ENCODE measurements at places on chromosomes 4 and X.
A peak's percentile ranks its signal among the peaks of the same experiment; 100 is the strongest.

GRCh38 chr4:177204126-177204525 lies 105.5 kb upstream of the NEIL3 start:
- no peak for DNase-seq

- no peak for DNase-seq
Measured at GRCh38 chr4:101981756-101982155, 191.2 kb downstream of the BANK1 start.

- DNase-seq, result no peak
Measured at GRCh38 chr4:13309751-13310150, 174.4 kb downstream of the RAB28 start.

DNA sequence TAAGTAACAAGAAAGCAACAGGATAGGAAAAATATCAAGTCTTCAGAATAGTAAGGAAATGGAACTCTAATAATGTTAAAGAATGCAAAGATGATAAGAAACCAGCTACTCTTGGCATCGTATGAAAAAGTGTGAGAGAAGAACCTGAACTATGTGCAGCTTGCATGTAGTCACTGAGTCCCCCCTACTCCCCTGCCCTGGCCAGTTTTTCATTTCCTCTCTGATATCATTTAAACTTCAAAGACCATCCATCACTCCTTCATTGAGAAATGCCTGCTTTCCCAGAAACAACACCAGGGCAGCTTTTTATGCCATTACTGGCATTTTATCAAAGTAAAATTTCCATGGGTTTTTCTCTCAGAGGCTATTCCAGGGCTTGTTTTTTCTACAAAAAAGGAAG lies 28.1 kb downstream of the INPP4B start:
- no peak for DNase-seq

- DNase-seq, result no peak
Measured at GRCh38 chr4:82652062-82652461, 90.3 kb upstream of the TMEM150C start.

DNA sequence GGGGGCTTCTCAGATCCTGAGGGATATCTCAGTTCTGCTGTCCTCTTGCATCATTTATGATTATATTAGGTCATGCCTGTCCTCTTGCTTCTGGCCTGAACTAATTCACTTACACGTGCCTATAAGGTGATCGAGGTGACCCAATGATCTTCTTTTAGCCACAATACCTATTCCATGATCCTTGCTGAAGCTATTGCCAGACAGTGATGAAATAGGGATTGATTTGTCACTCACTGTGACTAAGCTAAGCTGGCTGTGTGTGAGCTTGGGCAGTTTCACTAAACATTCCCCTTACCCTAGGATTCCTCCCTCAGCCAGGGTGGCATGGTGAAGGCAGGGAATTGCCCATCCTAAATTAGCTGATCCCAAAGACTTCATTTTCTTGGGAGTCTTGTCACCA lies 19.0 kb downstream of the HADH start:
- DNase-seq, result no peak

DNA sequence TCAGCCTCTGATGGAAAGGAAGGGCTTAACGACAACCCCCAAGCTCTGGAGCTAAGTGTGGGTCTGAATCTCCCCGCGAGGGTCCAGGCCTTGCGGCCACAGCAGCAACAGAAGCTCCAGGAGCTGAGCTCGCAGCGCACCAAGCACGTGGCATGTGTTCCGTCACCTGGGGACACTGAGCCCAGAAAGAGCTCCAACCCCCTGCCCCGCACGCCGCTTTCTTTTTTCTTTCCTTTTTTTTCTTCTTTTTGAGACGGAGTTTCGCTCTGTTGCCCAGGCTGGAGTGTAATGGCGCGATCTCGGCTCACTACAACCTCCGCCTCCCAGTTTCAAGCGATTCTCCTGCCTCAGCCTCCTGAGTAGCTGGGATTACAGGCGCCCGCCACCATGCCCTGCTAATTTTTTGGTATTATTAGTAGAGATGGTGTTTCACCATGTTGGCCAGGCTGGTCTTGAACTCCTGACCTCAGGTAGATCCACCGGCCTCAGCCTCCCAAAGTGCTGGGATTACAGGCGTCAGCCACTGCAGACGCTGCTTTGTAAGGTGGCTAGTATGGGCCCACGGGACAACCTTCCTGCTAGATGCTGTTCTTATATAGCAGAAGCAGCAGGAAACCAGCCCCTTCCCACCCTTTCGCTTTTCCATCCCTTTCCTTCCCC lies 685 bp upstream of the TNIP2 start:
- peak; percentile 44 for DNase-seq

DNA sequence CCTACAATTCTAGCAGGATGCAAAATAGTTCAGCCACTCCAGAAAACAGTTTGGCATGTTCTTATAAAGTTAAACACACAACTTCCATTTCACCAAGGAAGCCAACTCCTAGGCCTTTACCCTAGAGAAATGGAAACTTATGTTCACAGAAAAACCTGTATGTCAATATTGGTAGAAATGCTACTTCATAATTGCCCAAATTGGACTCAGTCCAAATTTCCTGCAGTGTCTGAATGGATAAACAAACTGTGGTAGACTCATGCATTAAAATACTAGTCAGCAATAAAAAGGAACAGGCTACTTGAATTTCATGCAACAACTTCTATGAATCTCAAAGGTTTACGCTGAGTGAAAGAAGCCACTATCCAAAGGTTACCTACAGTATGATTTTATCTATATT lies 1738.8 kb upstream of the IGFBP7 start:
- DNase-seq, result no peak

DNA sequence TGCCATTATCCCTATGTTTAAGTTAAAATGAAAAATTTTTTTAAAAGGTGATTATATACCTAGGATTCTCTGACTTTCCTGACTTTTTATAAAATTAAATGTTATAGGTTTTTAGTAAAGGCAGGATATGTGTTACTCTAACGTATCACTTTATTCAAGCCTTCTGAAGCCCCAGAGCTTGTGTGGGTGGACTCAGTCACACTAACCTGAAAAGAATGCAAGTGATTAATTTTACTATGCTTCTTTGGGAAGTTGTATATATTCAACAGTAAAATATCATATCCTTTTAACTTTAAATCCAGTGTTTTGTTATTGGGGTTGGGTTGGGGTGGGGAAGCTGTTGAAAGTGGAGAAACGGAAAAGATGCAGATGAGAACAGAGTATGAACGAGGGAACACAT lies 22.8 kb downstream of the PDLIM3 start:
- no peak for DNase-seq

DNA sequence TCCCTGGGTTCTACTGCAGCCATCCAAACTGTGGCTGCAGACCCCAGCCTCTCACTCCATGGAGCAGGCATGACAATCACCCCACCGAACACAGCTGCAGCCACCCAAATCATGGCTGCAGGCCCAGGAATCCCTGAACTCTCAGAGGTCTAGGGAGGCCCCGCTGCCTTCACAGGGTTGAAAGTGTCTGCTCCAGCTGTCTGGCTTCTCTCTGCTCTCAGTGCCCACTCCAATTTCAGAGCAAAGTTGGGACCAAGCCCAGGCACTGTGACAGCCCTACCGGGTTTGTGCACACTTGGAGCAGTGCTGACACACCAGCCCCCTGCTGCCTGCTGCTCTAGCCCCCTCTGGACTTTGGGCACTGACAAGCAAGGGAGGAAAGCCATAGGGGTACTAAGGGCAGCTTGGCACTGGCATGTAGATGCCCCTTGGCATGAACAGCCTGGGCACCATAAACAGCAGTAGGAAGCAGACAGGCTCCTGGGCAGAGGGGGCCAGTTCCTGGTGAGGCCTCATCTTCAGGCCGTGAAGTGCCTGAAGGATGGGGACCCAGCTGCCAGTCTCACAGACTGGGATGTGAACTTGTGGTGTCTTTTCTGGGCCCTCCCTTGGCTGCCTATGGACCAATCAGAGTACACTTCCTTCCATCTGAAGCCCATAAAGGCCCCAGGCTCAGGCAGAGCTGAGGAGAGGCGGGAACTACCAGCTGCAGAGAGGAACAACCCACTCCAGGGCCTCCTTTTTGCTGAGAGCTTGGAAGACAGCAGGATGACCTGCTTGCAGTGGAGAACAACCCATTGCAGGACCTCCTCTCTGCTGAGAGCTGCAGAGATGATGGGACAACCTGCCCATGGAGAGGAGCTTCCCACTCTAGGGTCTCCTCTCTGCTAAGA lies 68.8 kb downstream of the TECRL start:
- no peak for DNase-seq

- no peak for DNase-seq
Measured at GRCh38 chr4:138674209-138674608, 341.4 kb upstream of the NOCT start.

GRCh38 chr4:78599931-78600375 lies 48.4 kb downstream of the ANXA3 start:
- no peak for DNase-seq

DNA sequence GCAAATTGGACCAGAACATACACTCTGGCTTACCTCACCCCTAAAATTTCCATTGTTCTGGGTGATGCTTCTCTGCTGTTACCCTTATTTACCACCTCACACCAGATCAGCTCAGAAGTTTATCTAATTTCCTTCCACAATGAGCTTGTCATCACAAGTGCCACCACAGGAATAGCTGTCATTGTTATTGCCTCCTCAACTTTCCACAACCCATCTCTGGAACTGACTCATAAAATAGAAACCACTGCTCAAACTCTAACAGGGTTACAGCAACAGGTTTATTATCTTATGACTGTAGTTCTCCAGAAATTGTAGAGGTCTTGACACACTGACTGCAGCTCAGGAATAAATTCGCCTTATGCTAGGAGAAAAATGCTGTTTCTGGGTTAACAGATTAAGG lies 52.7 kb downstream of the ZNF718 start:
- DNase-seq, result no peak

GRCh38 chr4:21117541-21118180 lies 417.4 kb downstream of the PACRGL start:
- DNase-seq, result no peak

DNA sequence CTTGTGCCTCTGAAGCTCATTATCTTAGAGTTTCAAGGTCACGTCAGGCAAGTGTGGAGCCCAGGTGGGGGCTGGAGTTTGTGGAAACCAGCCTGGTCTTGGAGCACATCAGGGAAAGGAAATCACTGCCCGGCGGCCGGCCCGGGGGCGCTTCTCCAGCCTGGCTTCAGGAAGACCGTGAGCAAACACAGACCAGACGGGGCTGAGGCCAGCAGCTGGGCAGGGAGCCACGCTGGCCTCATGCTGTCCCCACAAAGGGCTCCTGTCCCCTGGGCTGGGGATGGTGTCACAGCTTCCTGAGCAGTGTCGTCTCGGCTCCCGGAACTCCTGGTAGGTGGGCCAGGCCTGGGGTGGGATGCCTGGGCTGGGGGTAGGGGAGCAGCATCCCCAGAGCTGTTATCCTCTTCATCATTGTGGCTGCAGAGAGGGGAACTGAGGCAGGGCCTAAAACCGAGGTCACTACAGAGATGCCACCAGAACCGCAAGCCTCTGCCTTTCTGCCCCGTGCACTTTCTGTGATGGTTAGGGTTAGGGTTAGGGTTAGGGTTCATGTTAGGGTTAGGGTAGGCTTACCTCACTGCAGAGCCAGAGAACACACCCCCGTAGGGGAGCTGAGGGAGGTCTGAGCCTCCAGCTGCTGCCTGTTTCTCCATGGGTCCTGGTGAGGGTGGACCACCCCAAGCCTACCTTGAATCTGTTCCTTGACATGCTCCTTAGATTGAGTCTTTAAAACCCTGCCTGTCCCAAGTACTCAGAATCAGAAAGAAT lies 77.5 kb downstream of the HTRA3 start:
- no peak for DNase-seq

DNA sequence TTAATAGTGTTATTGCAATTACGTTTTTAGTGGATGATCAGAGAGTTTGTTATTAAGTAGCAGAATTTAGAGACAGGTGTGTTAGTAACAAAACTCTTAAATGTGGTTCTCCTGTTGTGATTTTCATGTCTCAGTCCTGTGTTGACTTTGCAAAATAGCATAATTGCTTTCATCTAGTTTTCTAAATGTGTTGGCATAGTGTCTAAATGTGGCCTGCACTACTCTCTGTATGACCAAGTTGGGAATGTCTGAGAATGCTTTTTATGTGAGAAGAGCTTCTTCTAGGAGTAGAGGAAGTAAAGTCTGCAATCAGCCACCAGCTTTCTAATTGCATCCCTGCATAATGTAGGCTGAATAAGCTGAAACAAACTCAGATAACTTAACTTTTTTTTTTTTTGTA lies 158.6 kb upstream of the FAT1 start:
- DNase-seq, result no peak

DNA sequence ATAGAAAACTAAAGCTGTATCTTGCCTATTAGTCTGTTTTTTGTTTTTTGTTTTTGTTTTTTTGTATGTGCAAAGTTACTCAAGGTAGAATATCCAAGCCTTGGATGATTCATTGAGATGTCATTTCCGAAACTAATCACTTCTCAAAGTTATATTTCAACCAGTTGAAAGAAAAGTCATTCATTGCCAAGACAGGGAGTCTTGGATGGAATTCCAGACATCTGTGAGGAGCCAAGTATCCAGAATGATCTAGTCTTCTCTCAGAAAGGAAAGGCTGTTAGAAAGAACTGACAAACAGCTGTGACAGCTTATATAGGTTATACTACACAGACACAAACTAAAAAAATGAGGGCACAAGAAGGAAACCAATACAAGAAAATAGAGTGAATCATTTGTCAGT lies 141.1 kb upstream of the NDST3 start:
- no peak for DNase-seq

GRCh38 chrX:154412468-154412867 lies 1.1 kb downstream of the TAFAZZIN start:
- peak; percentile 56 for DNase-seq

- peak; percentile 86 for DNase-seq
Measured at GRCh38 chr4:76948443-76949275, 893 bp upstream of the SEPTIN11 start.

GRCh38 chr4:100984901-100985300 lies 362.4 kb downstream of the PPP3CA start:
- DNase-seq, result no peak

DNA sequence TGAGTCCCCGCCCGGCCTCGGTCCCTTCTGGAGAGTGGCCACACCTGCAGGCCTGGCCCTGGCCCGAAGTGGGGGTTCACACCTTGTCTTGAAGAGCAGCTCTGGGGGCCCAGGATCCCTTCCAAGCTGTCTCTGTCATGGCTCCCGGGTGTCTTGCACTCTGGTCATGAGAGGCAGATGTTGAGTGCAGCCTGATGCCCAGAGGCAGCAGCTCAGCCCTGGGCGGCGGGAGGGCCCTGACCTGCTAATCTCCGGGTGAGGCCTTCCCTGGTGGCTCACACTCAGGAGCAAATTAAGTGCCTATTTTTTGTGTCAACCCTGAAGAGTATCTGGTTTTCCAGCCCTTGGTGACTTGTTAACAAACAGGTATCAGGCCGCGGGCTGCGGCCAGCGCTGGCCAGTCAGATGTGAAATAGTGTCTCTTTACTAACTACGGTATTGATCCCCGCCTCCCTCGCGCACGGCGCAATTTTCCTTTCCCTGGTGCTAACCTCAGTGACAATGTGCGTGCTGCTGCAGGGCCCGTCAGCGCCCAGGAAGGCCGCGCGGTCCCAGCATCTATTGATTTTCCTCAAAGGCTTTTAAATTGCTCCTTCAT lies 24.2 kb downstream of the NKX1-1 start:
- peak; percentile 43 for DNase-seq

Data from lower lobe of right lung (tissue), 2 donors.